ENCODE measurements at places on chromosomes 1 and 21. TPM values are rescaled to one million over a fixed set of nuclear protein-coding genes. Genes with fewer than 3 reads are reported as not detected.
A peak's percentile ranks its signal among the peaks of the same experiment; 100 is the strongest.

Gene OR10R2
- not detected for total RNA-seq

GRCh38 chr1:71049951-71050598, 2.5 kb upstream of the PTGER3 start:
- peaks cover 47% of the 10 kb centered on the region for H3K27me3 ChIP-seq
- DNase-seq: peak; percentile 44
- no peaks in the 10 kb centered on the region for H3K36me3 ChIP-seq
- H3K4me1 ChIP-seq: peaks cover 17% of the 10 kb centered on the region

- peak; percentile 27 for DNase-seq
- no peaks in the 10 kb centered on the region for H3K27me3 ChIP-seq
- H3K4me1 ChIP-seq: peaks cover 88% of the 10 kb centered on the region
- peaks cover 18% of the 10 kb centered on the region for H3K36me3 ChIP-seq
- H3K27ac ChIP-seq: peak overlapping the region; percentile 98
These were observed 4.7 kb upstream of the ECE1 start for GRCh38 chr1:21295002-21295401.

DNA sequence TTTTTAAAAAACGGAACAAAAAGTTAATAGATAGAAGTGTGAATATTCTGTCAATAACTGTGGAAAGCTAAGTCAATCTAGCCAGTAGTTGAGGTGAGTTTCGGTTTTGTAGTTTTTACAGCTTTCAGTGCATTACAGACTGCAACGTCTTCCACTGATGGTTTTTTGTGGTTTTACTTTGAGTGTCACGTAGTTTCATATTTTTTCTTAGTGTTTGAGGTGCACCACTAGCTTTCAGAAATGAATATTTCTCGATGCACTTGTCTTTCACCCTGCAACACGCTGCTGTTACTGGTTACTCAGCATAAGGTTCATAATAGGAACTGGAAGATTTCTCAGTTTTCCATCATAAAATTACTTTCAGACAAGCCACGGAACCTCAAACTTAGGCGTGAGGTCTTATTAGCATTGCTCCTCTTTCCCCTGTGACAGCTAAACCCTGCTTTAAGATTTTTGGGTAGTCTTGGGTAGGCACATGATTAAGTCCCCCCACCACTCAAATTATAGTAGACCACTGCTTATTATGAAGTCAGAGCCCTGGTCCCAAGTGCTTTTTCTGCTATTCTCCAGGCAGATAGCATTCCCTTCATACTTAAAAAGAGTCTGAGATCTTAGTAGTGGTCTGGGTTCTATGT, 1412.7 kb downstream of the KCNT2 start:
- H3K4me1 ChIP-seq: peaks cover 12% of the 10 kb centered on the region
- peak overlapping the region; percentile 6 for H3K4me3 ChIP-seq

Gene CDC14A
- total RNA-seq: 39.9 TPM

- peak overlapping the region; percentile 76 for H3K27ac ChIP-seq
- H3K4me1 ChIP-seq: peaks cover 22% of the 10 kb centered on the region
- no peaks in the 10 kb centered on the region for H3K27me3 ChIP-seq
- no peak overlapping the region for H3K4me3 ChIP-seq
- peak; percentile 85 for DNase-seq
These were observed 20.1 kb downstream of the ECE1 start for GRCh38 chr1:21270086-21270689.

DNA sequence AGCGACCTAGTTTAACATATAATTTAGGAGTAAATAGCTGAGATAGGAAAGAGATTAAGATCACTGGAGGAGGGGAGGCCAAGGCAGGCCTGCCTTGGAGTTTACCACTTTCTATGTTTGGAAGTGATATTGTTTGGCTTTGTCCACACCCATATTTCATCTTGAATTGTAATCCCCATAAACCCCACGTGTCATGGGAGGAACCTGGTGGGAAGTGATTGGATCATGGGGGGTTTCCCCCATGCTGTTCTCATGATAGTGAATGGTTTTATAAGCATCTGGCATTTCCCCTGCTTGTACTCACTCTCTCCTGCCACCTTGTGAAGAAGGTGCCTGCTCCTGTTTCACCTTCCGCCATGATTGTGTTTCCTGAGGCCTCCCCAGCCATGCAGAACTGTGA, 58.3 kb upstream of the ARTN start:
- no peaks in the 10 kb centered on the region for H3K4me1 ChIP-seq
- H3K36me3 ChIP-seq: no peaks in the 10 kb centered on the region
- DNase-seq: no peak
- H3K27ac ChIP-seq: no peak overlapping the region
- no peak overlapping the region for H3K4me3 ChIP-seq
- no peaks in the 10 kb centered on the region for H3K27me3 ChIP-seq

GRCh38 chr1:25430967-25431881, 527 bp downstream of the MACO1 start:
- H3K27ac ChIP-seq: peak overlapping the region; percentile 79
- H3K36me3 ChIP-seq: peaks cover 4% of the 10 kb centered on the region
- H3K27me3 ChIP-seq: no peaks in the 10 kb centered on the region
- H3K4me1 ChIP-seq: peaks cover 57% of the 10 kb centered on the region
- DNase-seq: peak; percentile 72
- H3K4me3 ChIP-seq: peak overlapping the region; percentile 95

DNA sequence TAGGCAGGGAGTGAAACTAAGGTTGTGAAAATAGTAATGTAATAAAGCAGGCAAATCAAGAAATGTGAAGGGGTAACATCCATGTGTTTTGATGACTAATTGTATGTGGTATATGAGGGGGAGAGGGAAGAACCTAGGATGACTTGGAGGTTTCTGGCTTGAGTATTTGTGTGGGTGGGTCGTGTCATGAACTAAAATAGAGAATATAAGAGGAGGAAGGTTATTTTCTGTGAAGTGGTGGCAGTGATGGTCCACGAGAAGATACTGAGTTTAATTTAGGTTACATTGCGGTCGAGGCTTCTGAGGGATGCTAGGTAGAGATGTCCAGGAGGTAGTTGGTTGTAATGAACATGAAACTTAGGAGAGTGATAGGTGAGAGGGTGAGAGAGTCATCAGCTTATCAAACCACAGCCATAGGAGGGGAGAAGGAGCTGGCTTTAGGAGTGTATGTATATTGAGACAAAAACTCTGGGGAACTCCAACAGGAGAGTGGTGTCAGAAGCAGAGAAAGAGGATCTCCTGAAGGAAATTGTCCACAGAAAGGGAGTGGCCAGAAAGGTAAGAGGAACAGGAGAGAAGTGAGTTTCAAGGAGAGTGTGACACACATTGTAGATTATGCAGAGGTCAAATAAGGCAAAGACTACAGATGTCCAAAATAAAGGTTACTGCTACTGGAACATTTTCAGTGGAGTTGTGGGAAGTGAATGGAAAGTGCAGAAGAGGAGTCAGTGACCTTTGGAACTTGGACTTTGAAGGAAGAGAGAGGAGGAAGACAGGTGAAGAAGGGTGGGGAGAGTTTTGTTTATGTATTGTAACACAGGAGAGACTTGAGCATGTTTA, 89.0 kb upstream of the MACF1 start:
- no peak for DNase-seq
- no peaks in the 10 kb centered on the region for H3K4me1 ChIP-seq
- H3K4me3 ChIP-seq: no peak overlapping the region
- H3K27me3 ChIP-seq: no peaks in the 10 kb centered on the region
- H3K27ac ChIP-seq: no peak overlapping the region
- H3K36me3 ChIP-seq: no peaks in the 10 kb centered on the region

Gene RAB42
- not detected for total RNA-seq

GRCh38 chr1:166808952-166809351, 30.3 kb upstream of the POGK start:
- DNase-seq: no peak
- no peak overlapping the region for H3K4me3 ChIP-seq
- no peaks in the 10 kb centered on the region for H3K36me3 ChIP-seq
- no peak overlapping the region for H3K27ac ChIP-seq
- H3K4me1 ChIP-seq: no peaks in the 10 kb centered on the region
- peaks cover 16% of the 10 kb centered on the region for H3K27me3 ChIP-seq

DNA sequence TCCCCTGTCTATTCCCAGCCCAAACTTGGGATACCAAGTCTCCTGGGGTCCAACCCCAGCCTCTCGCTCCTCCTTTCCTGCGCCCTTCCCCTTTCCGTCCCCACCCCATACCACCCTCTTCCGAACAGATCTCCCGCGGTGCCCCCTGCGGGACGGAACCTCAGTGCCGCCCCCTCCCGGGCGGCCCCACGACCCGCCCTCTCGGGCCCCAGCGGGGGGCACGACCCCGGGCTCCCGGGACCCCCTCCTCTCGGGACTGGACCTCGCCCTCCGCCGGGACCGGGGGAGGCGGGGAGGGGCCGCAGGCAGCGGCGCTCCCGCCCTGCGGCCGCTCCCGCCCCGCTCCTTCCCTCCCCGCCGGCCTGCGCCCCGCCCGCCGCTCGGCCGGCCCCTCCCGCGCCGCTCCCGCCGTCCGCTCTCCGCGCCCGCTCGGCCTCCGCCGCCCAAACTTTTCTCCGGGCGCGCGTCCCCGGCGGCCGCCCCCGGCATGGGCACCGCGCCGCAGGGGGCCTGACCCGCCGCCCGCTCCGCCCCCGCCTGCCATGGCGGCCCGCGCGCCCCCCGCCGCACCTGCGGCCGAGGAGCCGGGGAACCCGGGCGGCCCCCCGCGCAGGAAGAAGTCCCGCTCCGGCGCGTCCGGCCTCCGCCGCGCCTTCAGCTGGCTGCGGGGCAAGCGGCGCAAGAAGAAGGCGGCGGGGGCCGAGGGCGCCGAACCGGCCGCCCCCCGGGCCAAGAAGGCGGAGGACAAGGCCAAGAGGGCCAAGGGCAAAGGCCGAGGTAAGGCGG, 39.0 kb upstream of the SYNC start:
- peaks cover 41% of the 10 kb centered on the region for H3K27me3 ChIP-seq
- peak overlapping the region; percentile 62 for H3K4me3 ChIP-seq
- no peak overlapping the region for H3K27ac ChIP-seq
- H3K4me1 ChIP-seq: no peaks in the 10 kb centered on the region
- no peak for DNase-seq

Gene NPR1
- not detected for total RNA-seq

GRCh38 chr1:52856026-52856425, 13.5 kb downstream of the ZYG11A start:
- H3K4me1 ChIP-seq: no peaks in the 10 kb centered on the region
- H3K36me3 ChIP-seq: no peaks in the 10 kb centered on the region
- no peak overlapping the region for H3K27ac ChIP-seq

Gene IQGAP3
- total RNA-seq: 25.2 TPM

GRCh38 chr1:183711741-183712361, 58.7 kb upstream of the APOBEC4 start:
- no peak for DNase-seq
- H3K36me3 ChIP-seq: no peaks in the 10 kb centered on the region
- no peaks in the 10 kb centered on the region for H3K4me1 ChIP-seq

Gene SMCP
- not detected for total RNA-seq

DNA sequence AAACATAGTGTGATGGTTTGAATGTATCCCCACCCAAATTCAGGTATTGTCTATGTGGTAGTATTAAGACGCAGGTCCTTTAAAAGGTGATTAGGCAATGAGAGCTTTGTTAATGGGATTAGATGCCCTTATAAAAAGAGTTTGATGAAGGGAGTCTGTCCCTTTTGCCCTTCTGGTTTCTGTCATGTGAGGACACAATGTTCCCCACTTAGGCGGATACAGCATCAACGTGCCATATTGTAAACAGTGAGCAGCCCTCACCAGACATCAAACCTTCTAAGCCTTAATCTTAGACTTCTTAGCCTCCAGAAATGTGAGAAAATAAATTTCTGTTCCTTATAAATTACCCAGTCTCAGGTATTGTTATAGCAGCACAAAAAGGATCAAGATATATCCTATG, 172.8 kb downstream of the FAF1 start:
- H3K4me3 ChIP-seq: no peak overlapping the region
- H3K4me1 ChIP-seq: peaks cover 10% of the 10 kb centered on the region
- H3K36me3 ChIP-seq: peaks cover 27% of the 10 kb centered on the region
- no peak for DNase-seq

Measured in activated CD4-positive, alpha-beta T cell treated with anti-CD3 and anti-CD28 coated beads, Interleukin-2, amount 10 ng/mL, durations not matched to agents 7 days and 5 days (primary cell).